NCI-H1694 treated with DMSO at 0.1 percent for 48 hours (cell line): ENCODE measurements at places on chromosomes 12 and 14.

DNA sequence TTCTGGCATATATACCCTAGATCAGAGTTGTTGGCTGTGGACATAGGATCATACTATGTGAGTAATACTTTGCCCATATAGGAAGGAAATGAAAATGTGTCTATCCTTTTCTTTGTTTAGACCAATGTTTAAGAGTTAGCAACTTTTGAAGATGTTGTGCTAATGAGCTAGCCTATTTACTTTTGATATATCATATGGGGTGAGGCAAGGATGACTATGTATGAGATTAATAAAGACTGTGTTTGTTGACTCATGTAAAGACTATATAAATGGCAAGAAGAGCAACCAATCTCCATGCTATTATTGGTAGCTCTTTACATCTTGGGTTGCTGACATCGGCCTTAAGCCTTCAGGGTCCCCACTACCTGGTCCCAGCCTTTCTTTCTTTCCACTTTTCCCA is 289.4 kb downstream of the CCDC91 start:
- DNase-seq = no peak

DNA sequence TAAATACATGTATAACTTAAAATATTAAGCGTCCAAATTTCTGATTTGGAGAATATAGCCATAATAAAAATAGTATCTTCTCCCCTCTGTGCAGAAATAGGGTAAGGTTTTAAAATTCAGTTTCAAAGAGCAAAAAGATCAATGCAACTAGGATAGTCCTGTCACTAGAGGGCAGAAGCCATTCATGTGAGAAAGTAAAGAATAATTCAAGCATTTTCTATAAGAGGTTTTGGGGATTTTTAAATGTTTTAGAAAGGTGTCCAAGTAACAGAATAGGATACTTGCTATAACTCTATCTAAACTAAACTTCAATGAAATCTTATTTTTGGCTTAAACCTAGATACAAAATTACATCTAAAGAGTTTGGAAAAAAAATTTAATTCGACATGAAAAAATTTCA is 50.3 kb downstream of the ADAMTS20 start:
- no peak for DNase-seq

DNA sequence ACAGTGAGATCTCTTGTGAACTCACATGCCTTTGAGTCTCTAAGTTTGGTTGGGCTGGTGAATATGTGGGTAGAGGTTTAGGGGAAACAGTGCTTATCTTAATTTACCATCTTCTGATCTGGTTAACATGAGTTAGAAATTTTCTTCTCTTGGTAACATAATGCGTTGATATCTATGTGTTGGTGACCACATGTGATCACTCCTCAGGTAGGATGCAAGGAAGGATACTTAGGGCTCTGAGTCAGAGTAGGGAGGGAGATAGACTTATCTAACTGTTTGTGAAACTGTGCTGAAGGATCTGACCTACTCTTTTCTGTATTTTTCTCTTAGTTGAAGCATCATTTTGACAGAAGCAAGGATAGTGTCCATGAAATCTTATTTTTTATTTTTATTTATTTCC is 23.1 kb downstream of the FAM234B start:
- DNase-seq = no peak

DNA sequence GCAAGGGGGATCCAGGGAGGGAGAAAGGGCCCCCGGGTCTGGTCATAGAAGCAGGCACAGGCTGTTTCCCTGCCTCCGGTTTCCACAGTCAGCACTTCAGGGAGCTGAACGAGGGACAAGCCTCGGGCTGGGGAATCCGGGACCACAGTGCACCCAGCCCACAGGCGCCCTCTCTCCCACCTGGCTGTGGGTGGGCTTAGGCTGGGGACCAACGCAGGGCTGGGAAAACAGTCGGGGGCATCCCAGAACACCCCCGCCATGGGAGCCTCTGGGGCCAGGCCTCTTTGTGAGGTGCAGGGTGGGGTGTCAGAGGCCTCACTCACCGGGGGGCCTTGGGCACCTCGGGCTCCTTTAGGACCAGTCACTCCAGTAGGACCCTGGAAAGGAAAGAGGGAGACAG is 16.3 kb downstream of the TMEM106C start:
- DNase-seq = no peak

DNA sequence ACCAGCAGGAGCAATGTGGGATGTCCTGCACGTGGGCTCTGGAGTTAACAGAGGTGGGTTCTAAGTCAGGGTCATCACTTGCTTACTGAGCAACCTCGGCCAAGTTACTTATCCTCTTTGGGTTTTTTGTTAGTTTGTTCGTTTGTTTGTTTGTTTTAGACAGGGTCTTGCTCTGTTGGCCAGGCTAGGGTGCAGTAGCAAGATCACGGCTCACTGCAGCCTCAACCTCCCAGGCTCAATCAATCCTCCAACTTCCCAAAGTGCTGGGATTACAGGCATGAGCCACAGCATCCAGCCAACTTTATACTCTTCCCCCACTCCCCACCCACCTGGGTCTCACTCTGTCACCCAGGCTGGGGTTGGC is 78.4 kb downstream of the SETD3 start:
- DNase-seq = no peak

GRCh38 chr12:29148911-29149690 is at the start of gene FAR2:
Gene FAR2 (plus strand): TSS chr12:29149278. CDS start chr12:29270450, 121,172 bp downstream.
- DNase-seq = peak; percentile 34

- DNase-seq = no peak
Measured at GRCh38 chr14:93009471-93010129, 86.7 kb downstream of the CHGA start.

DNA sequence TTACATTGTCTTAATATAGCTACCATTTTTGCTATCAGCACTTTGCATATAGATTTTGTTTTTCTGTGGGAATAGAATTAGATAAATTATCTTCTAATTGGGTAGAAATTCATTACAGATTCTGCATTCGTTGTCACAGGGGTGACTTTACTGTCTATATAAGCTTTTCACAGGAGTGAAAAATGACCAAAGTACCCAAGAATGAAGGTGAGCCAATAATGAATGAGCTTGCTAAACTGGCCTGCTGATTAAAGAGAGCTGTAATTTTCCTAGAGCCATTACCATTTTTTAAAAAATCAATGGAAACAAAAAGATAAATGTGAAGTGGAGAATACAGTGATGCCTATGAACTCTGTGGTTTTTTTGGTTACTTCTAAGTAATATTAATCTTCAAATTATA is 504.6 kb downstream of the RPL10L start:
- DNase-seq = no peak
